ENCODE measurements at places on chromosomes 2 and 18.

DNA sequence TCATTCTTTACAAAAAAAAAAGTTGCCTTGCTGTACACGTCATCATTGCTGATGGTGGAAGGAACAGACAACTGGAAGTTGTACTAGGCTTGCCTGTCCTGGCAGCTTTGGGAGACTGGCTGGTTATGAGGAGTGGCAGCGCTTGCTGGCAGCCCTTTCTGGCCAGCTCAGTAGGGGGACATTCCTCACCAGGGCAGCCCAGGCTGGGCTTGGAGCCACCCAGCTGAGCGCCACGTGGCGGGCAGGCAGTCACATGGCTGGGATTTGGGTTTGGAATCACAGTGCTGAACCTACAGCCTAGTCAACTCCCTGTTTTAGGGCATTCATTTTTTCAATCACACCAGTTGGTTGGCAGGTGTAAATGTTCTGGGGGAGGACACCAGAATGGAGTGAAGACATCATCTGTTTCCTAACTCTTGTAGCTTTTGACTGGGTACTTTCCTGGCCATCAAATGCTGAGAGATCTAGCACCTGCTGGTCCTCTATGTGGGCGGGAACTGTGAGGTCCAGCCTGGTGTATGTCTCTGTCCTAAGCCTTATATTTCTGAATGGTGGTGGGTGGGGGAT lies 139.3 kb downstream of the SETBP1 start:
- peak; percentile 57 for DNase-seq

GRCh38 chr2:47288864-47289263 lies 114.1 kb upstream of the MSH2 start:
- DNase-seq, result no peak

GRCh38 chr2:236403811-236404210 lies 139.6 kb upstream of the ASB18 start:
- no peak for DNase-seq

GRCh38 chr2:175111200-175111657 lies 56.8 kb downstream of the ATF2 start:
- DNase-seq, result no peak

GRCh38 chr2:12501469-12502158 lies 215.1 kb upstream of the TRIB2 start:
- peak; percentile 23 for DNase-seq

- no peak for DNase-seq
Observed at GRCh38 chr2:235545339-235546150, 51.7 kb downstream of the AGAP1 start.

- no peak for DNase-seq
Observed at GRCh38 chr2:186189816-186190215, 296.2 kb upstream of the ZC3H15 start.

GRCh38 chr2:128402911-128403670 lies 84.4 kb upstream of the HS6ST1 start:
- no peak for DNase-seq

DNA sequence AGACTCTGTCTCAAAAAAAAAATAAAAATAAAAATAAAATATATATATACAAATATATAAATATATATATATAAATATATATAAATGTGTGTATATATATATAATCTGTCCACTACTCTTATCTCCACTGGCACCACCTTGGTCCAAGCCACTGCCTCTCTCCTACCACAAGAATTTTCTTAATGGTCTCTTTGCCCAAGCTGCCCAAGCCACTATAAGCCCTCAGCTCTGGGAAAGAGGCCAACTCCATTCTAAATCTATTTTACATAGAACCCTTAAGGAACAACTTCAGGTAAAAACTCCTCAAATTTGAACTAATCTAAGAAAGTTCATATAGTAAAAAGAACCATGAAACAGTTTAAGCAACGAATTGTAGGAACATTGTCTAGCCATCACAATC lies 45.6 kb upstream of the GREB1L start:
- no peak for DNase-seq

- DNase-seq, result no peak
Observed at GRCh38 chr2:234157817-234158588, 107.5 kb downstream of the SPP2 start.

DNA sequence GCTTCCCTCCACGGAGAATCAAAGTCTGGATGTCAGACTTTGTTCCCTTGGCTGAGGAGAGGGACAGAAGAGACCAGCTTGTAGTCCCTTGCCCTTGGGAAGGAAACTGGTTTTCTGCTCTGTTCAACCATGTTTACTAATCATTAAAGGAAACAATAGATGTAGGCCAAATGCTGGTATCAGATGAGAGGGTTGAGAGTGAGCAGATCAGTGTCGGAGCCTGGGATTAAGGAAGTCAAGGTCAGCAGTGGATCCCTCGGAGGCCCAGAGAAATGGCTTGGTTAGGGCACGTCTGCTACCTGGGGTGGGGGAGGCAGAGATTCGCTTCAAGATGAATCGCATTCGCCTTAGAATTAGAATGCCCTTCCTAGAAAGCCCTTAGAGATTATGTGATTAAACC lies 109.1 kb downstream of the MYCN start:
- DNase-seq, result no peak

- no peak for DNase-seq
Observed at GRCh38 chr2:17759805-17760204, 5.9 kb downstream of the GEN1 start.

DNA sequence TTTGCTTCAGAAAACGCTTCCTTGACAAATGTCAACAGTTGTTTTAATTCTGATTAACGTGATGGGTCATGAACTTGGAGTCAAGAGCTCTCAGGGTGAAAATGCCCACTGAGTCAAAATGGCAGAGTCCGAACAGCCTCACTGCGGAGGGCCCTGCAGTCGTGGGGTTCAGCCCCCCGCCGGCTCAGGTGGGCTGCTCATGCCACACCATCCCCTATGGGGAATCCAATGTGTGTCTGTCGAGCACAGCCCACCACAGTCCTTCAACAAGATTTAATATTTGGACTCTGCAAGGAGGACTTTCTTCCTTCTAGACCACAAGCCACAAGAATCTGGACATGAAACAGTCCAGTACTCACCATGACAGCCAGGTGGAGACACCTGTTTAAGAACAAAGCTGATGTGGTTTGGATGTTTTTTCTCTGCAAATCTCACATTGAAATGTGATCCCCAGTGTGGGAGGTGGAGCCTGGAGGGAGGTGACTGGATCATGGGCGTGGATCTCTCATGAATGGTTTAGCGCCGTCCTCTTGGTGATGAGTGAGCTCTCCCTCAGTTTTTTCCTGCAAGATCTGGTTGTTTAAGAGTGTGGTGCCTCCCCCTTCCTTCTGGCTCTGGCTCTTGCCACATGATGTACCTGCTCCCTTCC lies 201.0 kb downstream of the NDUFA10 start:
- peak; percentile 72 for DNase-seq

- DNase-seq, result no peak
Observed at GRCh38 chr2:12270876-12271588, 445.7 kb upstream of the TRIB2 start.

DNA sequence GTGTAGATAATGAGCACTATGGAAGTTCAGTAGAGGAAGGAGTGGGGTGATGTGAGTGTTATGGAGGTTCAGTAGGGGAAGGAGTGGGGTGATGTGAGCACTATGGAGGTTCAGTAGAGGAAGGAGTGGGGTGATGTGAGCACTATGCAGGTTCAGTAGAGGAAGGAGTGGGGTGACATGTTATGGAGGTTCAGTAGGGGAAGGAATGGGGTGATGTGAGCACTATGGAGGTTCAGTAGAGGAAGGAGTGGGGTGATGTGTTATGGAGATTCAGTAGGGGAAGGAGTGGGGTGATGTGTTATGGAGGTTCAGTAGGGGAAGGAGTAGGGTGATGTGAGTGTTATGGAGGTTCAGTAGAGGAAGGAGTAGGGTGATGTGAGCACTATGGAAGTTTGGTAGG lies 116.3 kb upstream of the SMAD7 start:
- DNase-seq, result no peak

- DNase-seq, result no peak
Observed at GRCh38 chr2:21146638-21147037, 22.9 kb downstream of the TDRD15 start.

DNA sequence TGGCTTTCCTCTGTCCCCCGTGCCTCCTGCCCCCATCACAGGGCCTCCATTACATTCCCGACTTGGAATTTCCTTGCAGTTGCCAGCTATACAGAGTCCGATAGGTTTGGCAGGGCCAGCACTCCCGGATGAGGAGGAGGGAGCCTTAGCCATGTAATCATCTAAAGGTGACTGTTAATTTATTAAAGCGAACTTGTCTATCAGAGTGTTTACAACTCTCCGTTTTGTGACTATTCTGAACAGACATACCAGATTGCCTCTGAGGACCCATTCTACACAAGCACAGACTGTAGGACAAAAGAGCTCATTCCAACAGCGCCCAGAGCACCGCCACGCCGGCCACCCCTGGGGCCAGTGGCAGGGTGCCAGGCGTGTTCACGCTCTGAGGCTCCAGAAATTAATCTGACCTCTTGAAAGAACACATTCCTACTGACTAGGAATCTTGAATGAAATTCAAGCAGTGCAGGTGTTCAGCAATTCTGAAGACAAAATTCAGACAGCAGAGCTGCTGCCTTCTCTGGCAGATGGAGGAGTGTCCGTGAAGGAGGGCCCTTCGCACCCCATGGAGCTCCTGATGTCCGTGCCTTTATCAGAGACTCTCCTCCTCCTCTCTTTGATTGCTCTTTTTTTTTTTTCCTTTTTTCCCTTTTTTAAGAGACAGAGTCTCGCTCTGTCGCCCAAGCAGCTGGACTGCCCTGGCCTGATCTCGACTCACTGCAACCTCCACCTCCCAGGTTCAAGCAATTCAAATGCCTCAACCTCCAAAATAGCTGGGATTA lies 58.1 kb upstream of the RALBP1 start:
- DNase-seq, result peak; percentile 93

- DNase-seq, result no peak
Observed at GRCh38 chr2:82748653-82749052, 1710.4 kb downstream of the SUCLG1 start.

DNA sequence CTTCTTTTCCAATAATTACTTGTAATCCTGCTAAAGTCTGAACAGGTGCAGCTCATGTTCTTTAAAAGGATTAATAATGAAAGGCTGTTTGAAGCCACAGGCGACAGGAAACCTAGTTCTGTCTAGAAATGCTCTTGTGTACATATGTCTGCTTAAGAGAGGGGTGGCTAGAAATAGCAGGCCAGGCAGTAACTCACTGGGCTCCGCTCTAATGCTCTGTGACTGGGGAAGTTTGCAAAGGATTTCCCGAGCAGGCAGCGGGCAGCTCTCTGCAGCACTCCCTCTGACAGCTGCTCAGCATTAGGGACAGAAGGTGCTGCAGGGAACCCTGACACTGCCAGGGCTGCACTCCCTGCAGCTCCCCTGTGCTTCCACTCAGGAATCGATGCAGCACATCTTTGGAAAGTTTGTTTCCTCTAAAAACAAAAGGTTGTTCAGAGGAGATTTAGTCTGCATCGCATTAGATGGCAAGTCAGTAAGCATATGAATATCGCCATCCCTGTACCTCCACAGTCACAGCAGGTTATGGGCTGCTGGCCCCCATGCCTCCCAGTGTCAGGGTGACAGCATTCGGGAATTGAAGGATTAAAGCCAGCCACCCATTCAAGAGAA lies 33.1 kb upstream of the TTC39C start:
- peak; percentile 36 for DNase-seq

- DNase-seq, result no peak
Observed at GRCh38 chr2:25316101-25316500, 25.6 kb downstream of the DNMT3A start.

- DNase-seq, result no peak
Observed at GRCh38 chr2:183148955-183149354, 24.7 kb downstream of the NUP35 start.

GRCh38 chr2:137946227-137946626 lies 18.0 kb upstream of the HNMT start:
- no peak for DNase-seq

DNA sequence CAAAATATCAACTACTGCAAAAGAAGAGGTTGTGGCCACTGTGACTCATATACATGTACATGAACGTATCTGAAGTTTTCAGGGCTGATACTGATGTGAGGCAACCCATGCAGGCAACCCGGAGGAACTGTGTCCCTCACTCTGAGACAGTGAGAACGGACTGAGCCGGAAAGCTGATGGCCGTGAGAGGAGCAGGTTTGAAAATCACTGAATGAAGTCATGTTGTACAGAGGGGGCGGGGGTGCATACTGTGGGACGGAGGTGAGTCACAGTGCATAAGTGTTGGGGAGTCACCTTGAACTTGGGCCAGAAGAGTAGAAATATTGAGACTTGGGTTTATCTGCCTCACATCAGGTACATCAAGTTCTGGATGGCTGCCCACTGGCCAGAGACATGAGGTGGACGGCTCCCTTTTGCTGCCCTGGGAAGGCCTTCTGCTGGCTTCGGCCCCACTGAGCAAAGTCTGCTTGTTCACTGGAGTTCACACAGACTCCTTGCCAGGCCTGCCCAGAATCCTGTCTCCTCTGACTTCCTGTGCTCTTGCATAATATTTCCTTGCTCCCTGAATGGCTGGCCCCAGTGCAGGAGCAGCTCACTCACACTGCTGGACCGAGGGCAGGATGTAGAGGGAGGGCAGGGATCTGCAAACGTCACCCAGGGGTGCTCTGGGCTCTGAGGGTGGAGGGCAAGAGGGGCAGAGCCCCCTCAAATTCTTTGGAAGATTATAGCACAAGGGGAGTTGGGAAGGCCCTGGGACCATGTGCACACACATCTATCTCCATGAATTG lies 18.1 kb downstream of the EPAS1 start:
- peak; percentile 88 for DNase-seq

DNA sequence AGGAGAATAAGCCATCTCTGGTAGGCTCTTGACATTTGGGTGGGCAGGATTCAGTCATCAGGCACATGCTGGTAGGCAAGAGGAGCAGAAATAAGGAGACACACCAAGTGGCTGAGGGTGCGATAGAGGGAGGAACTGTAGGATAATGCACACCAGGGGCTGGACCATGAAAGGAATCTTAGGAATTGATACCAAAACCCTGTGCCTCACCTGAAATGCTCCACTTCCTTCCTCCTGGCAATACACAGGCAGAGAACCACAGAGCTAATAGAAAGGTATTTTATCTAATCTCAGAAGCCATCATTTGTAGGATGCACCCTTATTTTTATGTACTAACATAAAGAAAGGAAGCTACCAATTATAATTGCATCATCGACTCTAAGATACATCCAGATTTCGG lies 4.4 kb upstream of the CYP1B1 start:
- DNase-seq, result no peak

- no peak for DNase-seq
Observed at GRCh38 chr2:170177950-170178781, at the start of gene MYO3B. Gene MYO3B (plus strand): TSS chr2:170178147. CDS start chr2:170178288, 141 bp downstream.

- no peak for DNase-seq
Observed at GRCh38 chr2:61626827-61627226, 88.7 kb upstream of the XPO1 start.

DNA sequence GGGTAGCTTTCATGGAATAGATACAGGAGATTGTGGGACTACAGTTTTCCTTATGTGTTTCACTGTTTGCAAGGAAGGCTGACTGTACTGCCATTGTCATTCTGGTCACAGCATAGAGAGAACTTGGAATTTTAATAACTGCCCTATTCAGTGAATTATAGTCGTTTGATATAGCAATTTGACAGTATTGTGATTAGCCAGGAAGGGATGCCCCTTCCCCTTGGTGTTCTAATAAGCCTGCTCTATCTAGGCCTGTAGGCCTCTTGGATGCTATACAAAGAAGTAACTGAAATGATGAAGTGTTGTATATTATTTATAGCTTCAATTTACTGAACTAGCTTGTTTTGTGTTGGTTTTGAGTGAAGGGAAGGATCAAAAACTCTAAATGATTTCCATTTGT lies 528.6 kb upstream of the CDH2 start:
- no peak for DNase-seq

All from thyroid gland (tissue), 4 donors.